SJCRH30 (cell line): ENCODE measurements at places on chromosomes 4 and X. TPM values are rescaled to one million over a fixed set of nuclear protein-coding genes. Genes with fewer than 3 reads are reported as not detected.

The LRP2BP gene
- total RNA-seq, result 0.16 and 0.56 TPM in 2 replicates

The ZNF185 gene
- 0.26 and 0.28 TPM in 2 replicates for total RNA-seq

The TLR3 gene
- total RNA-seq, result not detected in 2 replicates

The USP38 gene
- total RNA-seq, result 21.0 and 22.3 TPM in 2 replicates

The TBX22 gene
- not detected in 2 replicates for total RNA-seq

The TEC gene
- total RNA-seq, result 8.4 and 11.0 TPM in 2 replicates

The P2RY10 gene
- 0.12 and 0.18 TPM in 2 replicates for total RNA-seq

The ADH7 gene
- not detected in 2 replicates for total RNA-seq

The ESX1 gene
- not detected in 2 replicates for total RNA-seq

The ZBTB49 gene
- 5.8 and 5.9 TPM in 2 replicates for total RNA-seq

The ODAPH gene
- 0.08 TPM in 1 of 2 replicates, not detected in the other for total RNA-seq

The DGKK gene
- total RNA-seq, result not detected in 2 replicates

The CPE gene
- total RNA-seq, result not detected in 2 replicates

The RAB41 gene
- total RNA-seq, result not detected in 2 replicates

The MTTP gene
- total RNA-seq, result 0.20 TPM in 1 of 2 replicates, not detected in the other

The VCX2 gene
- total RNA-seq, result not detected in 2 replicates

The C4orf17 gene
- total RNA-seq, result not detected in 2 replicates

The MSX1 gene
- total RNA-seq, result 9.8 and 10.2 TPM in 2 replicates

The CMC4 gene
- 12.3 and 18.7 TPM in 2 replicates for total RNA-seq

The MSMO1 gene
- total RNA-seq, result 38.6 and 44.6 TPM in 2 replicates

The GK gene
- total RNA-seq, result 6.4 and 10.5 TPM in 2 replicates

The ING2 gene
- 11.6 and 11.8 TPM in 2 replicates for total RNA-seq

The TIGD2 gene
- 34.6 and 36.4 TPM in 2 replicates for total RNA-seq

The SPON2 gene
- 2.5 and 3.2 TPM in 2 replicates for total RNA-seq

The GC gene
- total RNA-seq, result not detected in 2 replicates

The GAGE2A gene
- not detected in 2 replicates for total RNA-seq

The RAB40A gene
- total RNA-seq, result 0.04 TPM in 1 of 2 replicates, not detected in the other

The USP9X gene
- 62.7 and 72.9 TPM in 2 replicates for total RNA-seq

The PDGFC gene
- total RNA-seq, result 14.1 and 14.6 TPM in 2 replicates

The SMR3A gene
- not detected in 2 replicates for total RNA-seq

The GYG2 gene
- total RNA-seq, result 13.7 and 14.4 TPM in 2 replicates

The NBDY gene
- 14.6 and 16.2 TPM in 2 replicates for total RNA-seq

The LANCL3 gene
- total RNA-seq, result not detected in 2 replicates

The USP51 gene
- 1.2 and 1.8 TPM in 2 replicates for total RNA-seq

The TRAPPC2 gene
- total RNA-seq, result 33.1 and 38.8 TPM in 2 replicates

The FRMD7 gene
- not detected in 2 replicates for total RNA-seq

The STAP1 gene
- total RNA-seq, result 0.08 and 0.58 TPM in 2 replicates

The IQCM gene
- total RNA-seq, result not detected in 2 replicates

The COX7B2 gene
- total RNA-seq, result not detected in 2 replicates

The SPINK2 gene
- not detected in 2 replicates for total RNA-seq

The F8A3 gene
- total RNA-seq, result not detected in 2 replicates

The SYP gene
- total RNA-seq, result 0.10 and 0.45 TPM in 2 replicates
